ENCODE measurements at places on chromosomes 4 and X. TPM values are rescaled to one million over a fixed set of nuclear protein-coding genes. Genes with fewer than 3 reads are reported as not detected.

Gene ARL13A
- total RNA-seq: not detected

DNA sequence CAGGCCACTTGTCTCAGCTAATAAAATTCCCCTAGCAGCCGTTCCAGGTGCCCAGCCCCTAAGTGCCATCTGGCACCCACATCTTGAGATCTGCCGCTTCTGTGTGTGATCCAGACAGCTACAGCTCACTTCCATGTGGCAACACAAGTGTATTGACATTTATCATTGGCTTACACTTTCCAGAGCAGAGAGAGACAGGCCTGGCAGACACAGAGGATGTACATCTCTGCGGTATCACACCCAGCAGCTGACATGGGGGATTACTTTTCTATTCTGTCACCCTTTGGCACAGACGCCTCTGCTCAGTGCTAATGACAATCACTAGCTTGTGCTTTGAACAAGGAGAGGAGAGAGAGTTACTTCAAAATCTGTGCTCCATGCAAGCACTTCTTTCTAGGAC, 195.9 kb downstream of the KDR start:
- H3K36me3 ChIP-seq: no peaks in the 10 kb centered on the region
- H3K27ac ChIP-seq: no peak overlapping the region
- H3K4me3 ChIP-seq: no peak overlapping the region
- no peaks in the 10 kb centered on the region for H3K27me3 ChIP-seq
- no peaks in the 10 kb centered on the region for H3K4me1 ChIP-seq

DNA sequence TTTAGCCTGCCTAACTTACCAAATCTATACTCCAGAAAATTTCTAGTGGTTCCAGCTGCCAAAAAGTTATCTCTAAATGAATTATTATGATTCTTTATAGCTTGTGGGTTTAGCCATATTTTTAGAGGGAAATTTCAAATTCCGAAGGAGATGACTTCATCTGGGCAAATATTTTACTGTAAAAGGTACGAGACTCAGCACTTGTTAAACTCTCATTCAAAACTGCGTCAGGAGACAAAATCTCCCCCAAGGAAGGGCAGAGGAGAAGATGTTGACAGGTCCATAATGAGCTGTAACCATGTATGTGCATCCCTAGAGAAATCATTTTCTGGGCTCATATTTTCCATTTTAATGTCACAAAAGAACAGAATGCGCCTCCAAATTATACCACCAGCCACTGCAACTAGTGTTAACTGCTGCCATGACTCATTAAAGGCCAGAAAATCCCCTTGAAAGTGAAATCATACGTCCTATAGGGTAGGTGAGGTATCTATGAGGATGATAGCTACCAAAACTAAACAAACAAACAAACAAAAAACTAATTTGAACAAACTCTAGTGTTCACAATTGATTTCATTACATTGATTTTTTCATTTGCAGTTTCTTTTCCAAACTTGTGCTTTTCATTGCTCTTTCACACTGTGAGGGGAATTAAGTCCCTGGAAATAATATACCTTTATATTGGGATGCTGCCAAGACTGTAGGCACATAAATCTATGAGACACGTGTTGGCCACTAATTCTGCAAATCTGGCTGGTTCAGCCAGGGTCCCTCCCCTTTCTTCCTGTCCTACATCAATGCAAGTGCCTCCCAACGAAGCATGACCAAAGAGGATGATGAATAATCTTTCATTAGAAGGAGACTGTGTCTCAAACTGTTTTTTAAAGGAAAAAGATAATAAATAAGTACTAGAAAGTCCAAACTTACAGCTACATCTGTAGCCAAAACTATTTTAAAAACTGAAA, 85.8 kb downstream of the ARHGAP6 start:
- H3K27ac ChIP-seq: no peak overlapping the region
- no peaks in the 10 kb centered on the region for H3K36me3 ChIP-seq
- H3K4me1 ChIP-seq: no peaks in the 10 kb centered on the region

DNA sequence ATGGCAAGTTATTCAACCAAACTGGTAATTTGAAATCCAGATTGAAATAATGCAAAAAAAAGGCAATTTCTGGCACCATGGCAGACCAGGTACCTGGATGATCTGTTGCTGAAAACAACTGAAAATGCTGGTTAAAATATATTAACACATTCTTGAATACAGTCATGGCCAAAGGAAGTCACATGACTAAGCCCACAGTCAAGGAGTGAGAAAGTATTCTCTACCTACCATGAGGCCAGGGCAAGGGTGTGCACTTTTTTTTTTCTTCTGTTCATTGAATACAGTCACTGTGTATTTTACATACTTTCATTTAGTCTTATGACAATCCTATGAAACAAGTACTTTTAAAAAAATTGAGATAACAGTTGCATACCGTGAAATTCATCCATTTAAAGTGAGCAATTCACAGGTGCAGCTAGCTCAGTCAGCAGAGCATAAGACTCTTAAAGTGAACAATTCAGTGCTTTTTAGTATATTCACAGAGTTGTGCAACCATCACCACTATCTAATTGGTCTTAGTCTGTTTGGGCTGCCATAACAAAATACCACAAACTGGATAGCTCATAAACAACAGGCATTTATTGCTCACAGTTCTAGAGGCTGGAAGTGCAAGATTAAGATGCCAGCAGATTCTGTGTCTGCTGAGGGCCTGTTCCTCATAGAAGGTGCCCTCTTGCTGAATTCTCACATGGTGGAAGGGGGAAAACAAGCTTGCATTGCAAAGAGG, 4.8 kb upstream of the MPP1 start:
- no peak for DNase-seq
- no peaks in the 10 kb centered on the region for H3K27me3 ChIP-seq
- no peak overlapping the region for H3K4me3 ChIP-seq
- H3K4me1 ChIP-seq: no peaks in the 10 kb centered on the region
- H3K36me3 ChIP-seq: no peaks in the 10 kb centered on the region
- no peak overlapping the region for H3K27ac ChIP-seq

DNA sequence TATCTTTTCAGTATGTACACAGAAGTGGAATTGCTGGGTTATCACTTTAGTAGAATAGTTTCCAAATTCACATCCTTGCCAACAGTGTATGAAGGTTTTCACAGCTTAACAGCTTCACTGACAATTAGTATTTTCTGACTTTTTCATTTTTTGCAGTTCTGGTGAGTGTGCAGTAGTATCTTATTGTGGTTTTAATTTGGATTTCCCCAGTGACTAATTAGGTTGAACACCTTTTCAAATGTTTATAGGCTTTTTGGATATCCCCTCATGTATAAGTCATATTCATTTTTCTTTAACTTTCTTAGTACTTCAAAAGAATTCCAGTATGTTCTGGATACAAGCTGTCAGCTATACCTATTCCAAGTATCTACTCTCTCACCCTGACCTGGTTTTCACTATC, 37.1 kb downstream of the BRCC3 start:
- no peak overlapping the region for H3K27ac ChIP-seq
- H3K36me3 ChIP-seq: no peaks in the 10 kb centered on the region
- no peak for DNase-seq
- no peaks in the 10 kb centered on the region for H3K27me3 ChIP-seq

DNA sequence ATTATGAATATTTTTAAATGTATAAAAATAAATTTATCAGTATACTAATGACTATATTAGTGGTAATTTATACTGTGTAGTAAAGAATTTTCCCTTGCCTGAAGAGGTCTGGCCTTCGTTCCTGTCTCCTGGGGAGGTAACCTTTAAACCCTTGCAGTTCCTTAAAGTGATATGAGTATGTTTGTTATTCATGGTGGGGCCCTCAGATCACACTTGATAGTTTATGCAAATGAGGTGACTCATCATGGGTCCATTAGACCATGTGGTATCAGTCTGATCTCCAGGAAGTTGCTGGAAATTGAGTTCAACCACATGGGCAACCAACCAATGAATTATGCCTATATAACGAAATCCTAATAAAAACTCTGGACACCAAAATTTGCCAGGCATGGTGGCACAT, 904.1 kb downstream of the RPA4 start:
- H3K4me1 ChIP-seq: no peaks in the 10 kb centered on the region
- no peaks in the 10 kb centered on the region for H3K27me3 ChIP-seq

Gene WDFY3
- total RNA-seq: 126 TPM

DNA sequence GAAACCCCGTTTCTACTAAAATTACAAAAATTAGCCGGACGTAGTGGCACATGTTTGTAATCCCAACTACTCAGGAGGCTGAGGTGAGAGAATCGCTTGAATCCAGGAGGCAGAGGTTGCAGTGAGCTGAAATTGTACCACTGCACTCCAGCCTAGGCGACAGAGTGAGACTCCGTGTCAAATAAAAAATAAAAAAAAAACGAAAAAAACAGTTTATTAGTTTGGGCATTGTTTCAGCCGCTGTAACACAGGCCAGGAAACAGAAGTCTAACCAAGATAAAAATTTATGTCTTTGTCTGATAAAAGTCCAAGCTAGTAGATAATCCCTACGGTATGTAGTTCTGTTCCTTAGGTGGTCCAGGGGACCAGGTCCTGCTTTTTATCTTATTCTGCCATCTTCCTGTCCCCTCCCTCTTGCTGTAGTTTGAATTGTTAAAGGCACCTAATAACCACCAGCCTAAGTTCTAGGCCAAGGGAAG, 21.4 kb downstream of the USO1 start:
- no peaks in the 10 kb centered on the region for H3K36me3 ChIP-seq
- H3K27ac ChIP-seq: no peak overlapping the region
- peaks cover 6% of the 10 kb centered on the region for H3K4me1 ChIP-seq
- no peaks in the 10 kb centered on the region for H3K27me3 ChIP-seq

Gene HTN3
- total RNA-seq: not detected

- no peak overlapping the region for H3K4me3 ChIP-seq
- no peaks in the 10 kb centered on the region for H3K4me1 ChIP-seq
- no peaks in the 10 kb centered on the region for H3K27me3 ChIP-seq
- no peak for DNase-seq
These were observed 179.1 kb upstream of the TBC1D9 start for GRCh38 chr4:140935254-140935653.

Gene TCEAL6
- total RNA-seq: not detected

DNA sequence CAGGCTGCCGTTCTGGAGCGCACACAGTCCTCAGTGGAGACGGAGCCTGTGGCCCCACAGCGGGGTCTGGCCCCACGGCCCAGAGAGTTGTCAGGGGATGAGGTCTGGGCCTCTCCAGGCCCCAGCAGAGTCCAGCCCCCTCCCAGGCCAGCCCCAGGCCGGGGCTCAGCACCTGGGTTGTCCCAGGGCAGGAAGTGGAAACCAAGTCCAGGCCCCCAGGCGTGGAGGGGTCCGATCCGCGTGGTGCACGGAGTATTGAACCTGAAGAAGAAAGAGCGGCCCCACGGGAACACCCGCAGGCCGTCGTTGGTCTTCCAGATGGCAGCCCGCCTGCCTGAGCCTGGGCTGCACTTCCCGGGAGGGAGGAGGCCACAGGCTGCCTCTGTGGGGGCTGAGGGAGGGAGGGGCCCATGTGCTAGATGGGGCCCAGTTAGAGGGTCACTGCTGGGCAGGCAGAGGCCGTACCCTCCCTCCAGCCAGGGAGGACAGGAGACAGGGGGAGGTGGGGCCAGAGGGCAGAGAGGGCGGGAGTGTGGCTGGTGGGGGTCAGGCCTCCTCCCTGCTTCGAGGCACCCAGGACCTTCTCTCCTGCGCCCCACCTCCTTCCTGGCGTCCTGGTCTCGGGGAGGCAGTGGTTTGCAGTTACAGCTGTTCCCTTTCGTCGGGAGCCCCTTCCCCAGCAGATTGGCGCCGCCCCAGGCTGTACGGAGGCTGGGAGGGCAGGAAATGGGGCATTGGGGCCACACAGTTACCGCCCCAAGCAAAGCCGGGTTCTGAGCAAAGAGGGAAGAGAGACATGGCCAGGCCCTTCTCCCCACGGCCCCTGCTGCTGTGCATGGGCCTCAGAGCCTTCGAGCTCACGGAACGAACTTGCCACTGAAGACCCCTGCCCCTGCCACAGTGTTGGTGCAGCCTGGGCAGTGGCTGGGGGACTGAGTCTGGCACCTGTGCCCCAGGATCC, 8.1 kb downstream of the HGFAC start:
- H3K4me1 ChIP-seq: no peaks in the 10 kb centered on the region
- H3K27ac ChIP-seq: no peak overlapping the region
- no peak overlapping the region for H3K4me3 ChIP-seq
- no peaks in the 10 kb centered on the region for H3K27me3 ChIP-seq
- H3K36me3 ChIP-seq: no peaks in the 10 kb centered on the region

- DNase-seq: no peak
- no peaks in the 10 kb centered on the region for H3K27me3 ChIP-seq
- H3K4me3 ChIP-seq: peak overlapping the region; percentile 5
- H3K36me3 ChIP-seq: no peaks in the 10 kb centered on the region
These were observed 219.0 kb upstream of the PSAPL1 start for GRCh38 chr4:7653510-7654369.

Gene MSL3
- total RNA-seq: 27.7 TPM

DNA sequence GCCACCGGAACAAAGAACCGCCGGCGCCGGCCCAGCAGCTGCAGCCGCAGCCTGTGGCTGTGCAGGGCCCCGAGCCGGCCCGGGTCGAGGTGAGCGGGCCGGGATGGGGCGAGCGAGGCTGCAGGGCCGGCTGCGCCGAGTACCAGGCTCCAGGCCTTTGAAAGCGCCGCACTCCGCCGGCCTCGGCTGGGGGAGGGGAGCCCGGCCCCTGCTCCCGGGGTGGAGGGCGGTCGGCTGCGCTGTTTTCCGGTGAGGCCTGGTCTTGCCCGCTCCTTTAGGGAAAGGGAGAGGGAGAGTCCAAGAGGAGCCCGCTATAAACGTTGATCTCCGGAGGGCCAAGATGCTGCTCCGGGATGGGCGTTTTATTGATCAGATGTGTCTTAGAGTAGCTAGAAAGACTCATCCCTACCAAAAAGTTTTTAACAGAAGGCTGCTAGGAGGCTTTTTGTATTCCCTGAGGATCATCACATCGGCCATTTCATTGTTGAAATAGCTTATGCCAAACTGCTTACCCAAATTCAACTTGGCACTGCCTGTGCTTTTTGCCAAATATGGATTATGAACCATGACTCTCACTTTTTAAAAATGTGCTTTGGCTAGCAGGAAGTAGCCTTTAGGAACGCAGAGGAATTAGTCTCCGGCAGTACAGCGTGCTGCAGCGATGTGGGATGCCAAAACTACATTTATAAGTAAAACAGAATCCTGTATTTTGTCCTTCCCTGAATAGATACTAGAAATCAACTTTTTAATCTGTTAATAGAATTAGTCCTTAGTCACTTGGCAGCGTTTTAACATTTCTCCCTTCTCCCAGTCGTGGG, 760 bp downstream of the TMEM165 start:
- peak overlapping the region; percentile 98 for H3K27ac ChIP-seq
- peak; percentile 80 for DNase-seq
- H3K27me3 ChIP-seq: no peaks in the 10 kb centered on the region
- peaks cover 20% of the 10 kb centered on the region for H3K36me3 ChIP-seq
- peaks cover 30% of the 10 kb centered on the region for H3K4me1 ChIP-seq

GRCh38 chr4:100632163-100632562, 114.3 kb upstream of the EMCN start:
- H3K27ac ChIP-seq: no peak overlapping the region
- no peak overlapping the region for H3K4me3 ChIP-seq
- no peak for DNase-seq
- no peaks in the 10 kb centered on the region for H3K36me3 ChIP-seq

DNA sequence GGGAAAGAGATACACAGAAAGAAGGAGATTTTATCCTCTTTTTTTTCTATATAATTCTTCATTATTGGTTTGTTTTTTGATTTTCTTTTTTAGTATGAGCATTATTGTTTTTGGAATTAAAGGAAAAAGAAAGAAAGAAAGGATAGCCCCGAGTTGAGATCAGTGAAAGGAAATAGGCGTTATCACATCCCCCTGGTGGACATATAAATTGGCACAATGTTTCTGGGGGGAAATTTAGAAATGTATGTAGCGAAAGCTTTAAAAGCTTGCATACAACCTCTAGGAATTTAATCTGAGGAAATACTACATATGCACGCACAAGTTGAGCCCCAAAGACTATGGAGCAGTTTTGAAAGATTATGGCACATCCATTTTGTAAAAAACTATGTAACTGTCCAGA, 226.3 kb upstream of the LDB2 start:
- H3K27ac ChIP-seq: no peak overlapping the region
- DNase-seq: no peak
- no peaks in the 10 kb centered on the region for H3K36me3 ChIP-seq
- H3K4me3 ChIP-seq: no peak overlapping the region
